ENCODE measurements at places on chromosomes 5 and 9.

DNA sequence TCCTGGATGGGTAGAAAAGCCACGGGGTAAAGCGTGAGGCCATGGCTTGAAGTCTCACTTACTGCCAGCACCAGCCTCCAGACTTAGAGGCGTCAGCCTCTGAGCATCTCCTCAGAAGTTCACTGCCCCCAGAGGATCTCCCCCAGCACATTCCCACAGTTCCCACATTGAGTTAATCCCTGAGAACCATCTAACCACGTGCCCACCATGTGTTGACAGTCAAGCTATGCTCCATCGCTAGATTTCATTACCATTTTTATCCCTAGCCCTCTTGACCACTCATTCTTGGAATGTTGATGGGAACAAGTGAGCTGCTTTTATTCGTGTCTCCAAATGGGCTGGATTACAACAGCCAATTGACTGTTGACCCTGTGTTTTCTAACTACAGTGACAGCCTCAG, 283.3 kb upstream of the IRX1 start:
- no peak for DNase-seq

DNA sequence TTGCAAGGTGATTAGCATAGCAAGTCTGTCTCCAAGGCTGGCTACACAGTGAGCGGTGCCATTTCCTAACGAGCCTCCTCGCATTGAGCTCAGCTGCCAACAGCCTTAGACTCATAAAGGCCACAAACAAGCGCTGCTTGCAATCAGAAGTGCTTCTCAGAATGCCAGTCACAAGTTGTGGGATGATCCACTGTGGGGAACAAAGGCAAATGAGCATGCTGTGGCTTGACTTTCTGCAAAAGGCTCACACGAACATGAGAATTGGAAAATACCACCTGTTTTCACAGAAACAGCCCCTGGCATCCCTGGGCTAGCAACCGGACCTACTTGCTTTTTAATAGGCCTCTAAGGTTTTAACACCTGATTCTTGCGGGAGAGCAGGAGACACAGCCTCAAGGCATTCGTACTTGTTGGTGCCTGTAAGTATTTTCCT, 215.5 kb downstream of the FANCC start:
- DNase-seq: no peak

- DNase-seq: no peak
Measured at GRCh38 chr5:158233735-158234322, 374.9 kb upstream of the CLINT1 start.

DNA sequence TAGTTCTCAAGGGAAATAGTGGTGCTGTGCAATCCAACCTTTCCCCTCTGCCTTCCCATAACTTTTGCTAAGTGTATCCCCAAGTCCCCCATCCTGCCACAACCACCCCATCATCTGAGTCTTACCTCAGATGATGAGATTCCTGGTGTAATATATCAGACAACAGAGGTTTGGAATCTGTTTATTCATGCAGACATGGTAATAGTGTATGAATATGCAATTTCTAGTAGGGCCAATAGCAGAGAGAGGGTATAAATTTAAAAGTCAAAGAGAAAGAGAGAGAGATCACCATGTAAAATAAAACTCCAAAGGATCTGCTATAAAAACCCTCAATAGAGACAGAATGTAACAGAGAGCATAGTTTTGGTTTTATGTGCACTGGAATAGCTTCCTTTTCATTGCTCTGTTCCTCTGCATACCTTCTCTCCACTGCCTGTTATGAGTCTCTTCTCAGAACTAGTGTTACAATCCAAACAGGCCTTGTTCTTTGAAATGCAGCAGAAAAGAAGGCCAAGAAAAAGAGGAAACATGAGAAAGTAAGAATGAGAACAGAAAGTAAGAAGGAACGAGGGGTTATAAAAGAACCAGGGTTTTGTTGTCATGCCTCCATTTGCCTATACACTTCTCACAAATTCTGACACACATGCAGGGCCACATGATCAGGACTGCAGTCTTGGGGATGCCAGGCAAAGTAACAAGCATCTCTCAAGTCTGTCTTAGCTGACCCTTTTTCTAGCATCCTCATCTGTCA, 278.0 kb downstream of the CETN3 start:
- DNase-seq: no peak

DNA sequence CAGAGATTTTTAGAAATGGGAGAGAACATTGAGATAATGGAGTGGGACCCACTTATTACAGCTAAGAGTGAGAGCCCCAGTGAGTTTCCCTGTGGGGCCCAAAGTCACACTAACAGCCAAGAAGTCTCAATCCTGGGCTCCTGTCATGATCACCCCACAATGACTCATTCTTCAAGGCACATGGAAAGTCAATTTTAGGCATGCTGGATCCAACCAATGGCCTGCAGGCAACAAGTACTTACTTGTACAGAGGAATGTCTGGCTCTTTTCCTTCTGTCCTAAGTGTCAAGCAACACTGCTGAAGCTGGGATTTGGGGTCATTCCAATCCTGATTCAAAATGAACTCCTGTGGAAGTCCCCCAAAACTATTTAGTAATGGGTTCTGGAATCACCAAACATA, 123.1 kb downstream of the DROSHA start:
- DNase-seq: peak; percentile 58

GRCh38 chr9:98900244-98900643, 43.5 kb upstream of the COL15A1 start:
- no peak for DNase-seq

DNA sequence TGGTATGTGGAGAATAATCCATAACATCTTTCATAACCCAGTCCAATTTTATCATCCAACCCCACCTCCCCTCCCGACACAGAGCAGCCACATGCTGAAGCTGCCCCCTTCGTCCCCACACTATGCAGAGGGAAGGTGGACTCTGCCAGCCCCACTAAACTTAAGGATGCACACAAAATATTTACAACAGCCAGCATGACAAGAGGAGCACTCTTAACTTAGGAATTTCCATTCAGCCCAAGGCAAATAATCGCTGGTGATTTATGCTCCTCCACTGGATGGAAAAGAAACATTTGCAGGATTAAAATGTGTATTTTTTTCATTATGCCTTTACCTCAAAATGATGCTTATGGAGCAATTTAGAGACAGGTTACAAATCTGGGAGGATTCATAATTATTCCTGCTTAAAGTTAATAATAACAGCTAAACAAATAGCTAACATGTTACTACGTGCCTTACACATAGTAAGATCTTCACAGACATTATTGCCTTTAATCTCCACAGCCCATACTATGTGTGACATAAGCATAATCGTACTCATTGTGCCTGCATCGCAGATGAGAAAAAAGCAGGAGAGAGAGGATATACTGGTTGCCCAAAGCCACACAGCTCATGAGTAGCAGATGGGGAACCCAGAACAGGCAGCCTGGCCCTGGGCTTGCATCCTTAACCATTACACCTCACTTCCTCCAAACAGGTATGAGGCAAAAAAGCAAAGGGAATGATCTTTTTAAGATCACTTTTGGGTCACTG, 92.6 kb downstream of the GLIS3 start:
- DNase-seq: no peak

DNA sequence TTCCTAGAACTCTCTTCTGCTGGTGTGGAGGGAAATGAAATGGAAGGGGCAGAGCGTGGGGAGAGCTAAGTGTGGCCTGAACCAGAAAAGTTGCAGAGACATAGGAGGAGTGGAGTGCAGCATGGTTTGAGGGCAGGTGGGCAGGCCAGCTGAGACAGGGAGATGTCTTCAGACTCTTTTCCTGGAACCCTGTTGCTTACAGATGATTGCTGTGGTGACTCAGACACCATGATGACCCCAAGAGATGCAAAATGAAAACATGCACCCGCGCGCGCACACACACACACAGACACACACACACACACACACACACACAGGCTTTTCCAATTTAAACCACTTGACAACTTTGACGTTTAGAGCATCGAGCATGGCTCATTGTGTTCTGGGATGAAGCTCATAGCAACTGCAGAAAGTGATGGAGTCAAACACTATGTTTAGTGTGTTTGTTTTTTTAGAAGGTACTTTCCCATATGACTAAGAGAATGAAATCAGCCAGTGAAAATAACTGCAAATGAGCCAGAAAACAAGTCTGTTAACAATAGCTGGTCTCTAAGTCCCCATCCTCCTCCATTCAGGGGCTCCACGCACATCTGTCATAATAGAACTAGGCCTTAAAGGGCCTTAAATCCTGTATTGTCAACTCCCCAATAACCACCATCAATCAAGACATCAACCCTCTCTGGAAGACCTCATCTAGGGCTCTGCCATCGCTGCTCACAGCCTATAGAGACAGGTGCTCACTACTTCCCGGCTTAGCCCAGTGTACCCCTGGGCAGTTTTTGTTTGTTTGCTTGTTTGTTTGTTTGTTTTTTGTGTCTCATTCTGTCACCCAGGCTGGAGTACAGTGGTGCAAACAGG, 9.6 kb downstream of the TMOD1 start:
- peak; percentile 21 for DNase-seq

GRCh38 chr5:173522518-173522917, 93.9 kb downstream of the BOD1 start:
- no peak for DNase-seq

DNA sequence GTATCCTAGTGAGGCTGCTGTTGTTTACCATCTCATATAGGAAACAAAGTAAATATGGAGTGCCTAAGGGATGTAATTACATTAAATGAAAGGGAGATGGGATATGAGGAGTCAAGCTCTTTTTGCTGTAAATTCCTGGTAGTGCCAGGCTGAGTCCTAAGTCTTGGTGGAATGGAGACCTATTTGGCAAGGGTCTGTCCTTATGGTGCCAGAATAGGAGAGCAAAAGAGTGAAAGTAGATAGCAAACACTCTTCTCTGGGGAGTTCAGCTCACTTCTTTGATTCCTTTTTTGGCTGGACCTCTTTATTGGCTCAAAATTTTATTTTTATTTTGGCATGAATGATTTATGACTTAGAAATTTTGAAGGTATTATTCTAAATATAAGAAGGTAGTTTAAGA, 380.8 kb downstream of the TMEM232 start:
- DNase-seq: no peak

DNA sequence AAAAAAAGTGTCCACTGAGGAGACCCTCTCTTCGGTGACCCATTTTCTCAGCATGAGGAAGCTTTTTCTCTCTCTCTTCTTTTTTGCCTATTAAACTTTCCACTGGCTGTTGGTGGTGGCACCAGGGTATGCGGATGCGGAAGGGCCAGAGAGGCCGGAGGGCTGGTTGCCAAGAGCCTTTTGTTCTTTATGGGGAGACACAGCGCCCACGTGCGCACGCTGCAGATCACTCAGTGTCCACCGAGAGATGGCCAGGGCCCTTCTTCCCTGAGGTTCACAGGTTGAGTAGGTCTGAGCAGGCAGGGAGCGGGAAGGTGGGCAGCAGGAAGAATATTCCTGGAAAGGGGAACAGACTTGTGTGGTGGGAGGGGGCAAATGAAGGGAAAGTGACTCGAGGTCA, 69.1 kb downstream of the STK10 start:
- no peak for DNase-seq

DNA sequence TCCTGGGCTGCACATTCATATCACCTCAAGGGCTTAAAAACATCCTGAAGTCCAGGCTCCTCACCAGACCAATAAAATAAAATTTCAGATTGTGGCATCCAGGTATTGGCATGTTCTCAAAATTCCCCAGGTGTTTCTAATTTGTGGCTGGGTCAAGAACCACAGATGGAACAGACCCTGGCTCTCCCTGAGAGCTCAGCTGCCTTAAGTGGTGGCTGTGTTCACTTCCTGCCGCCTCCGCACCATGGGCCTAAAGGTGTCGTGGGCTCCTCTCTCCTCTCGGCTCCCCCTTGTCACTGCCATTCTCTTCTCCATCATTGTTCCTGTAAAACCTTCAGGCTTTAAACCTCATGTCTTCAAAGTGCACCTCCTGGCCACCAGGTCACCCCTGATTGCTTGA, 17.8 kb upstream of the CCNJL start:
- DNase-seq: no peak

GRCh38 chr5:172473427-172473826, 19.1 kb upstream of the SH3PXD2B start:
- DNase-seq: no peak

GRCh38 chr9:79020276-79020675, 551.5 kb upstream of the TLE4 start:
- DNase-seq: no peak

- no peak for DNase-seq
Measured at GRCh38 chr5:147826361-147826760, 5.1 kb downstream of the SPINK1 start.

- DNase-seq: no peak
Measured at GRCh38 chr5:96493219-96493790, 60.3 kb upstream of the PCSK1 start.

GRCh38 chr9:126521089-126521488, 92.6 kb upstream of the LMX1B start:
- no peak for DNase-seq
